Stimulated activated CD8-positive, alpha-beta memory T cell treated with anti-CD3 and anti-CD28 coated beads, Interleukin-7, amount 100 ng/mL, for 1 hour (primary cell): ENCODE measurements at places on chromosomes 3 and 15.

- DNase-seq: no peak
These were observed 36.1 kb upstream of the CNTN6 start for GRCh38 chr3:1056744-1057143.

DNA sequence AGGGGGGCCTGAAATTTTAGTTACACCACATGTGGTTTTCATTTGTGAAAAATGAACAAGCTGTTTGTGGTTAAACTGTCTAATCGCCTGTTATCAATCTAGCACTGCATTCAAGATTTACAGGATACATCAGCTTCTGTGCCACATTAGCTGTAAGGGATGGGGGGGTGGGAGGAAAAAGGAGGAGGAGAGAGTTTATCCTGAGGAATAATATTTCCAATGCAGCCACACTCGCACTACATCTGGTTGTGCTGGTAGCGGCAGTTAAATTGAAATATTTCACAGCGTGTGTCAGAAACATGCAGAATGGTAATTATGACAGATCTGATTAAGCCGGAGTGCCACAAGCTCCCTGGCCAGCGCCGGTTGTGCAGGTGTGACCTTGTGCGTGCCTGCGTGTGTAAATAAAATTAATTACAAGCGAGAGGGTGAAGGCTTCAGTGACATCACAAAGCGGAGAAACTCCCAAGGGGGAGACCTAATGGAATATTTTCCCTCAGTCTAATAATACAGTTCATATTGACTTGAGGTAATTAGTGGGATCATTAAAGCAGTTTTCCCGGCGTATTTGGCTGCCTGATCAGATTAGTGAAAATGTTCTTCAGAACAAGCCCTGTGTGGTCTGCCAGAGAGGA lies 55.5 kb downstream of the SATB1 start:
- DNase-seq: no peak

GRCh38 chr3:58266577-58266976 lies 29.0 kb downstream of the ABHD6 start:
- DNase-seq: no peak

DNA sequence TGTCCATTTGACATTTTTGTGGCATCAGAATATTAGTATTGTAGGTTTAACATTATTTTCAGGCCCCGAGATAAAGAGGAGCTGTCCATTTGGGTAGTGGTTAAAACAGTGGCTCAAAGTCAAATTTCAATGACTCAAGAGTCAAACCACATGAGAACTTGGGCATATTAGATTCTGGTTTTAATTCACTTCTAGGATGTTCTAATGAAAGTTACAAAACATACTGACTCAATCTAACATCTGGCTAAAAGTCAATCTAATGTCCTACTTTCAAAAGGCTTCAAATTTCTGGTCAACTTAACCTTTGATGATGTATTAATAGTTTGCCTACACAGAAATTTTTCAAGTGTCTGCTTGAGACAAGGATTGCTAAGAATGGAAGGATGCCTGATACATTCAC lies 112.4 kb downstream of the ABI3BP start:
- no peak for DNase-seq

DNA sequence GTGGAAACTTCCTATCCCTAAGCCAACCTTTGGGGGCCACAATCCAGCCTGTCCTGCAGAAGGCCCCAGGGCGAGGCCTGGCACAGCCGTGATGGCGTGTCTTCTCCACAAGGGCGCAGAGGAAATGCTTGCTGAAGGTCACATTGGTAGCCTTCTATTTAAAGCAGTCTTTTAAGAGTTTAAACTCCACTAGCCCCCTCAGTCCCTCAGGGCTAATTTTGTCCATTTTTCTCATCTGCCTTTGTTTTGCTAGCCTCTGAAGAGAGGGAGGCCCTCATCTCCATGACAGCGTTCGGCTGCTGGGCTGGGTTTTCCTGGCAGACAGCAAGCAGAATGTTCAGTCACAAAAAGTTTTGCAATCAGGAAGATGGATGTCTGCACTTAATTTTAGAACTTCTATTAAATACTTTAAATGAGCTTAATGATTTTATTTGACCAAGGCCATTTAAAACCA lies 40.8 kb downstream of the RARB start:
- DNase-seq: no peak

DNA sequence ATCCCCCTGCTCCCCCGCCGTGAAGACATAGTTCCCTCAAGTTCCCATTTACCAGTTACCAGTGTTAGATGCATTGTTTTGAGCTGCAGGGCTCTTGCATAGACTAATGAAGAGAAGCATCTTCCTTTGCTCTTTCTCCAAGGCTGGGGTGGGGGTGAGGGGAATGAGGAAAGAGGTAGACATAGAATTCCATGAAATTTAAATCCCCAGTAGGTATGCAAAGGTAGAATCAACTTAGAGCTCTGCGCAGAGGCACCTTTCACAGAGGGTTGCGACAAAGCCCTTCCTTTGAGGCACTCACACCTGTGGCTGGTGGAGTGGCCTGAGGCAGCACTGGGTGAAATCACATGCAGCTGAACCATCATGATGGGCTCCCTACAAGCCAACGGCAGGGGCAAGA lies 101.3 kb downstream of the WDR76 start:
- DNase-seq: no peak

DNA sequence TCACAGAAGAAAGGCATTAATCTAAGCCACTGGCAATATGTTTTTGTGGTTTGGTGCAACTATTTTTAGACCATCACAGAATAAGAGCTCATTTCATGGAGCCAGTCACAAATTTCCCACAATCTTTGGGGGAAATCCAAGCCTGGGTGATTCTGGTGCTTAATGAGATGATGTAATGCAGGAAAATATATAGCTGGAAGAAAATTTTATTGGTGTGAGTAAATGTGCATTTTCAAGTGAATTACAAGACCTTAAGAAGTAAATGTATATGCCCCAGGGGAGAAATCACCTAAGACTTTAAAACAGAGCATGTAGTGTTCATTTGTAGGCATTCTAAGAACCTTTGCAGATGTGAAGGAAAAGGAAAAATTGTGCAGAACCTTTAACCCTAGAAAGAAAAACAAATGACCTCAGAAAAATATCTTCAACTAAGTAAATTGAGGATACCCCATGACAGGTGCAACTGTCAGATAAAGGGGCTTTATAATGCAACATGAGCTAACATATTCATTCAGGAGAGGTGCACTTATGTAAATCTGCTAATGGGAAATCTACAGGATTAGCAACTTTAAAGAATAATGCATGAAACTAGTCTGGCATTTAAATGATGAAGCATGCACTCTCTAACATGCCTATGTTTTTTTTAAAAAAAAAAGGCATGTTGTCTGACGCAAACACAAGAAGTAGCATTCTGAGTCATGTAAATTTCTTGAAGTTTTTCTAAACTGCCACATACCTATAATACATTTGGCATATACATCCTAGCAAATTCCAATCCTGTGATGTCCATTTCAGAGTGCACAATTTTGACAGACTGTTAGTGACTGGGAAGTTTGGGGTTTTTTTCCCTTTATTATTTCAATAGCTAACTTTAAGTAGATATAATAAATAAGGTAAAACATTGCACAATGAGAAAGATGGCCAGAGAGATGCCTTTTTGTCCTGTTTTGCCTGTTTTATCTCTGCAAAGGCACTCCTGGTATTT lies 105.1 kb downstream of the MEX3B start:
- DNase-seq: no peak

DNA sequence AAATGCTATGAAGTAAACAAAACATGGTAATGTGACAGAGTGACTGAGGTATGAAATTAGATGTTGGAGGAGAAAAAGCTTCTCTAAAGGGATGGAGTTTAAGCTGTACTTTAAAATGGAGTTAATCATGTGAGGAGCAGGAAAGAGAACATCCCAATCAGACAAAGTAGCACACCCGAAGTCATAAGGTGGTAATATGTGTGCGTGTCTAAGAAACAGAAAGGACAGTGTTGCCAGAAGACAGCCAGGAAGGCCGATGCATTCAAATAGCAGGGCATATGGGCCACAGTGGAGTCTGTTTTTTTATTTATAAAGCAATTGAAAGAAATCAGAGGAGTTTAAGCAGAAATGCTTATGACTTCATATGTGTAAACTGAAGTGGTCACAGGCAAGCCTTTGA lies 376.3 kb downstream of the NLGN1 start:
- no peak for DNase-seq

GRCh38 chr15:48590723-48591122 lies 54.8 kb downstream of the FBN1 start:
- no peak for DNase-seq

DNA sequence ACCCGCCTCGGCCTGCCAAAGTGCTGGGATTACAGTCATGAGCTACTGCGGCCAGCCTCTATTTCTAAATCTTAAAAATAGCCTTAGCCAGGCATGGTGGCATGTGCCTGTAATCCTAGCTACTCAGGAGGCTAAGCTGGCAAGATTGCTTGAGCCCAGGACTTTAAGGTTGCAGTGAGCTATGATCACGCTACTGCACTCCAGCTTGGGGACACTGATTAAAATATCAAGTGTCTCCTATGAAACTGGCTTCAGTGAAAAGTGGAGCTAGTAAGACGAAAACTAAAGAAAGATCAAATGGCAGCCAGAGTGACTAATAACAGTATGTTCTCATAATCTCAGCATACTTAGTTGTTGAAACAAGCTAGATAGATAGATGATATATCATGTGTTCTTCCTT lies 112.5 kb downstream of the STT3B start:
- DNase-seq: no peak

DNA sequence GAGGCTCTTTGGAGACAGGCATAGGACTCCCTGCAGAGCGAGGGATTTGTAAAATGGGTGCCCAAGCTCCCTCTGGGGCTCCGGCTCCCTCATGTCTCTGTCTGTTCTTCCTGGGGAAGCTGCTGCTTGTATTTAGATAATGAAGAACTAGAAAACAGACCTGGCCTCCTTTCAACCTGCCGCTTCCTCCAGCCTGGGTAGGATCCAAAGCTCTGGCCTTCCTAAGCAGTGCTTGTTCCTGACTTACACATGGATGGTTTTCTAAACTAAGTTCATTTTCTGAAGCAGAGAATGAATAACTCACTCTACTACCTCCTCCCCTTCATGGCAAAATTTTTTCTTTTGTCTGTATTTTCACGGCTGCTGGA lies 36.9 kb upstream of the MYZAP start:
- DNase-seq: no peak

DNA sequence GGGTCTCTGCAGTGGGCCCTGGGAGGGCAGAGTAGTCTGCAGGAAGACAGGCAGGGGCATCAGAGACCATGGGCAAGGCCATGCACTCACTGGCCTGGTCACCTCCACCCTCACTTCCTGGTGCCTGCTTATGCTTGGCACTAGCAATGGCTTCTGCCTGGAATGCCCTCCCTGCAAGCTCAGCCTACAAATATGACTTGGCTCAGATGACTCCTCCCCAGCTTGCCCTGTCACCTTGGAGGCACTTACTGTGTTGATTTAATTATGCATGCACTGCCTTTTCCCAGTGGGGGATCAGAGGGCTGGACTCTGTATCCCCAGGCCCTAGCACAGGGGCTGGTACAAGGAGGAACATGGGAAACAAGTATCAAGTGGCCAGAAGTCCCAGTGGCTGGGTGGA lies 7.8 kb downstream of the C3orf18 start:
- DNase-seq: no peak

- DNase-seq: no peak
These were observed 235.6 kb downstream of the CLSTN2 start for GRCh38 chr3:140170612-140171011.

- DNase-seq: no peak
These were observed 386.8 kb downstream of the TBC1D5 start for GRCh38 chr3:17355591-17355990.

DNA sequence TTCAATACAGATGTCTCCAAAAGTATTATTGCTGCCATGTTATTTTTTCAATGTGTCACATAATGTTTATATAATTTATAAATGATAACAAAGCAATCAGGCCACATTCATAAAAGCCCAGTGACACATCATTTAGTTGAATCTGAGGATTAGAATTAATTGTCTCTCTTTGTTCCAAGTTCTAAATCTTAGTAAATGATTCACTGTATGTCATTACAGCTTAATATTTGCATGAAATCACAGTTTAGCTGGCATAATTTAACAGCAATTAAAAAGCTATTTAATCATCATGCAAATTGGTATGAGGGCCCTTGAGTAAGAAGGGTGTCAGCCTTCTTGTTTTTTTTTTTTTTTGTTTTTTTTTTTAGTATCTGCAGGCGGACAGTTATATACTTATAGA lies 427.0 kb downstream of the EPHA6 start:
- no peak for DNase-seq

DNA sequence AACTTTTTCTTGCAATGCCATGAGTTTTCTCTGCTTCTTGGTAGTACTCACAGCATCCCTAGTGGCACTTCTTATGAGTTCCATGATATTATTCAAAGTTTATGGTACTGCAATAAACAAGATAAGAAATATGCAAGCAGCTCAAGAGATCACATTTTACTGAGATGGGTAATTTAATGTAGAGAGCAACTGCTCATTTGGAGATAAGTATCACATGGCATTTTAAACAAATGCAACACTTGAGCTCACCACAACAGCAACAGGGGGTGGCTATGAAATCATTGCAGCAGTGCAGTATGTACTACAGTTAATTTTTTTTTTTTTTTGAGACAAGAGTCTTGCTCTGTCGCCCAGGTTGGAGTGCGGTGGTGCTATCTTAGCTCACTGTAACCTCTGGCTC lies 85.1 kb downstream of the WDR49 start:
- DNase-seq: no peak

DNA sequence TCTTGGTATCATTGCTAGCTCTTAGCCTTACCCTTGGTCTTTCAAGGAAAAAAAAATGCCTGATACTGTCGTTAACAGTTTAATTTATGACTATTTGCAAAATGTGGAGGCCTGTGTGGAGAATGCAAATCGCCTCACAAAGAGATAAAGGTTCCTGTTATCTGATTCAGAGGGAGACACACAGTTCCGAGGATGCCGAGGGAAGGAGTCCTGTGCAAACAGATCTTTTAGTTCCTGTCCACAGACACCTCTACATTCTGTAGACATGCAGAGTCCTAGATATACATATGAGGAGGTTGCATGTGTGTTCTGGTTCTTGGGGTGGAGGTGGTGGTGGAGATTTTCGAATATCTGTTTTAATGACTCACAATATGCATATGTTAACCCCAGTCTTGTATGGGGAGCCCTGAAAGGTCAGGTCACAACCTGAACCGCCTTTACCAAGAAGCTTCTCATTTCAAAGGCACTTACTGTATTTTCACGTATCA lies 5.7 kb downstream of the NR2F2 start:
- no peak for DNase-seq

- DNase-seq: peak; percentile 39
These were observed 1.5 kb downstream of the MSL2 start for GRCh38 chr3:136194409-136195257.

- no peak for DNase-seq
These were observed 84.1 kb downstream of the AAGAB start for GRCh38 chr15:67170143-67170925.

- DNase-seq: no peak
These were observed 14.4 kb upstream of the GP9 start for GRCh38 chr3:129046037-129046731.

GRCh38 chr3:8224941-8225340 lies 276.7 kb upstream of the LMCD1 start:
- DNase-seq: no peak

GRCh38 chr3:96994988-96995387 lies 180.6 kb downstream of the EPHA6 start:
- no peak for DNase-seq

- DNase-seq: no peak
These were observed 10.0 kb upstream of the TBC1D5 start for GRCh38 chr3:17752436-17752835.
